ENCODE measurements at places on chromosomes 1 and 21.
A peak's percentile ranks its signal among the peaks of the same experiment; 100 is the strongest.

GRCh38 chr1:151009206-151009587, 948 bp downstream of the PRUNE1 start:
- DNase-seq = no peak

- peak; percentile 39 for DNase-seq
Measured at GRCh38 chr1:43329995-43330751, 7.4 kb upstream of the MPL start.

DNA sequence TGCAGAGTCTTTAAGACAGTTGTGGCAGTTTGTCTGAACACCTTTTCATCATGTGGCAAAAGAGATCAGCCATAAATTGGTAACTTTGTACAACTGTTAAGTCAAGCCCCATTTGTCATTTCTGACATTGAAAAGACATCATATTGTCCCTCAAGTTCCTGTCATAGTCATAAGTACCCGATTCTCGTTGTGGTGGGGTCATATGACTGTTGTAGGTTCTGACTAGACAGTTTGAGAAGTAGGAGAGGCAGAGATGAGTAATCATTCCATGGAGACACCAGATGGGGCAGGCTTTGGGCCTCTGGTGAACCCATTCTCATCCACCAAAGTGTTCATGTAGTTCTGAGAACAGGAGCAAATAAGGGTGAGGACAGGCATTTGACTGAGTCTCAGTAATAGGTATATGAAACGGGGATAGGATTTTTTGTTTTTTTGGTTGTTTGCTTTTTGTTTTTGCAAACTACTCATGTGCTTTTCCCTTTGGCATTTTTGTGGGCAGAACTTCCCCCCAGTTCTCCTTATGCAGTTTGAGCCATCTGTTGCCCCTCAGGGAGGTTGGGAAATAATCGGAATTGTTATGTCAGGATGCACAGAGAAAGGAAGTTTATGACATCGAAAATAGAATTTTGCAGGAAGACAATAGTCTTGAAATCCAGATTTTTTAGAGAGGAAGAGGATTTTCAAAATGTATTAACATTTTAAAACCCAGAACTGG, 86.9 kb upstream of the KCNE2 start:
- no peak for DNase-seq

GRCh38 chr1:159214149-159214760, 9.6 kb downstream of the ACKR1 start:
- no peak for DNase-seq

DNA sequence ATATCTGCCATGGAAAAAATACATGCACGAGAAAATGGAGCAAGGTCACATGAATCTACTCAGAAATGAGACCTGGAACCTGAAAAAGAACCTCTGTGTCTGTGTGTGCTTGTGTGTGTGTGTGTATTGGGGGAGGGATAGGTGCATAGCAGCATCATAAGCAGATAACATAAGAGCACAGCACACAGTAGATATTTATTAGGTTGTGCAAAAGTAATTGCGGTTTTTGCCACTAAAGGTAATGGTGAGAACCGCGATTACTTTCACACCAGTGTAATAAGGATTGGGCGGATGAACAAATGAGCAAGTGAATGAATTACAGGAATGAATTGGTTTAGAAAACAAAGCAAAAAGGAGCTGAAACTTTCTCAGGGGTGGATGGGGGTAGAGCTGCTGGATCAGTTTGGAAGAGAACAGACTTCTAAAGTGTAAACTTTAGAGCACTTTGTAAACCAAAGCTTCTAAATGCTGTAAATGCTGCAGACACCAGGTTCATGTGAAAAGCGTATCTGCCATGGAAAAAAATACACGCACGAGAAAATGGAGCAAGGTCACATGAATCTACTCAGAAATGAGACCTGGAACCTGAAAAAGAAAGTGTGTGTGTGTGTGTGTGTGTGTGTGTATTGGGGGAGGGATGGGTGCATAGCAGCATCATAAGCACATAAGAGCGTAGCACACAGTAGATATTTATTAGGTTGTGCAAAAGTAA, 156.9 kb downstream of the TOMM20 start:
- DNase-seq = no peak

DNA sequence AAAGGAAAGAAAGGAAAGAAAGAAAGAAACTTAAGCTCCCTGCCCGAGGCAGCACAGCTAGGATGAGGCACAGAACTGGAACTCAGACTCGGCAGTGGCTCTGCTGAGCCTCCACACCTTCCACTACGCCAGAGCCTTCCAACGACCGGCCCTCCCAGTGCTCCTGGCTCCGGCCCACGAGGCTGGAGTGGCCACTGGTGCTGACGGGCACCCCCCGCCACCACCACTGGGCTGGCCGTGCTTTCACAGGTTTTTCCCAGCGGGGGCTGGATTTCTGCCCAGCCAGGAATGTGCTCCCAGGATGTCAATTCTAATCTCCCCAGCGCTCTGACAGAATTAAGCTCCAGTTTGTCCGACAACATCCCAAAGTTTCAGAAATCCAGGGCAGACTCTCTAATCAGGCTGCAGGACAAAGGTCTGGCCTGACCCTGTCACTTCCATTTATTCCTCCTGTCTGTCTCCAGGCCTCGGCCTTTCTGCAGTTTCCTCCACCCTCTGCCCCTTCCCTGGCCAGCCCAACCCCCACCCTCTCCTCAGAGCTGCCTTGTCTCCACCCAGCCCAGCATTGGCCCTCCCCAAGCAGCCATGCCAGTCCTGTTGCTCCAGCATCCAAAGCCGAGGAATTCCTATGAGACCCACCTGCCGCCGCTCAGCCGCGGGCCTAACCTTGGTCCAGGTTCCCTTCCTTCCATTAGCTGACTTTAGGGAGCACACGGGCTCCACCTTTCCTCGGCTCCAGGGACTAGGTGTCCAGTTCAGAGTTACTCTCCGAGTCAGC, 81.9 kb downstream of the CASZ1 start:
- DNase-seq = no peak

- no peak for DNase-seq
Measured at GRCh38 chr21:38839328-38840286, 33.9 kb downstream of the ETS2 start.

DNA sequence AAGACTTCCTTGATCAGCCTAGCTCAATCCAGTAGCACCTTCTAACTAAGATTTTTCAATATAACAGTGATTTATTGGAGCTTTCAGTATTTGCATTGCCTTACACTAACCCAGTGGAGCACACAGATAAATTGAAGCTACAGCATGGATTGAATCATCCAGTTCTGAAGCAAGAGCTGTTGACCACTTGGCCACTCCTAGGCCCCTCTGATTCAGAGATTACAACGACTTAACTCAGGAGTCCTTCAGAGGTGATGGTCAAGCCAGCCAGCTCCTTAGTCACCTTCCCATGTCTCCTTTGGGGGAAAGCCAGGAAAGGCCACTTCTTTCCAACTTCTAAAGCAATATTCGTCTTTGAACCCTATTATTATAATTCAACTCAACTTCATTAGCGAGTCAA, 151.8 kb downstream of the TENT5C start:
- DNase-seq = no peak

DNA sequence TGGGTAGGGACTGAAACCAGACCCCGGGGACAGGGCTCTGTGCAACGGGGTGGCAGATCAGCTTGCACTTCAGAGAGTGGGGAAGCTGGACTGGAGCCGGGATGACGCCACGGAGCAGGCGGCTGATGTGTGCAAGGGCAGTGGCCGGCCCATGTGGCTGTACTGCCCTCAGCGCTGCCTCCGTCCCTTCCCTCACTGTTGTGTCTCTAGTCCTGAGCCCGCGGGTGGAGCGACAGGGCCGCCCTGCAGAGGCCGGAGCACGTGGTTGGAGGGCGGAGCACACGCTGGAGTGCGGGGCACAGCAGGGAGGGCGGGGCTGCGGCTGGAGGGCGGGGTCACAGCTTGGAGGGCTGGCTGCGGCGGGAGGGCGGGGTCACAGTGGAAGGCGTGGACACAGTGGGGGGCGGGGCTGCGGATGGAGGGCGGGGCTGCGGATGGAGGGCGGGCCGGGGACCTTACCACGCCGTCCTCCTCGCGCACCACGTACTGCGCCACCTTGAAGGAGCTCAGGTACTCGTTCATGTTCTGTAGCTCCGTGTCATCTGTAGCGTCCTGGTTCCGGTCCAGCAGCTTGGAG, 52.4 kb downstream of the CHD5 start:
- DNase-seq = peak; percentile 77

DNA sequence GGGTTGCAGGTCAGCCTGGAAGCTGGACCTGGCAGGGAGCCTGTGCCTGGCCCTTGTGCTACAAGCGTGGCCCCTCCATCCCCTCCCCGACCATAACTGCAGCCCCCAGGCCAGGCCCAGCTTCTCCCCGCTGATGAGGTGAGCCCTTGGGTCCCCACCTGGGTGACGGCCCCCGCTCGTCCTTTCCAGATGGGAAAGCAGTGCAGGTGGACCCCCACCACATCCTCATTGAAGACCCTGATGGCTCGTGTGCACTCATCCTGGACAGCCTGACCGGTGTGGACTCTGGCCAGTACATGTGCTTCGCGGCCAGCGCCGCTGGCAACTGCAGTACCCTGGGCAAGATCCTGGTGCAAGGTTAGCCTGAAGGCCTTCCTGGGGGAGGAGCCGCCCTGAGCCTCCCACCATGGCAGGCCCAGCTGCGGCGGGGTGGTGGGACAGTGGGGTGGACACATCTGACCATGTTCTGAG, 56.9 kb downstream of the TRIM11 start:
- peak; percentile 42 for DNase-seq

DNA sequence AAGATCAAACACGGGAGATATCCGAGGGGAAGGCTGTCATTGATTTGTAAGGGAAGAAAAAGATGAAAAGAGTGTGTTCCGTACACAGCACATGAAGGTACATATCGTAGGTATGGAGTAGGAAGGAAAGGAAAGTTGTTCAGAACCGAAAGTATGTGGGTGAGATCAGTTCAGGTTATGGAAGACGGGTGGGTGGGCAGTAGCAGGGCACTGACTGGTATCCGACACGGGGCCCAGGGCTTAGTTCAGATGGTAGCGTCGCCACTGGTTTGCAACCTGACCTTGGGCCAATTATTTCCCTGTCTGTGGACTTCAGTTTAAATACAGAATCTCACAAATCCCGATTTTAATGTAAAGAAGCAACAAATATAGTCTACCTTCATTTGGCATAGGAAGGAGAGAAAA, 27.8 kb upstream of the A3GALT2 start:
- DNase-seq = no peak

DNA sequence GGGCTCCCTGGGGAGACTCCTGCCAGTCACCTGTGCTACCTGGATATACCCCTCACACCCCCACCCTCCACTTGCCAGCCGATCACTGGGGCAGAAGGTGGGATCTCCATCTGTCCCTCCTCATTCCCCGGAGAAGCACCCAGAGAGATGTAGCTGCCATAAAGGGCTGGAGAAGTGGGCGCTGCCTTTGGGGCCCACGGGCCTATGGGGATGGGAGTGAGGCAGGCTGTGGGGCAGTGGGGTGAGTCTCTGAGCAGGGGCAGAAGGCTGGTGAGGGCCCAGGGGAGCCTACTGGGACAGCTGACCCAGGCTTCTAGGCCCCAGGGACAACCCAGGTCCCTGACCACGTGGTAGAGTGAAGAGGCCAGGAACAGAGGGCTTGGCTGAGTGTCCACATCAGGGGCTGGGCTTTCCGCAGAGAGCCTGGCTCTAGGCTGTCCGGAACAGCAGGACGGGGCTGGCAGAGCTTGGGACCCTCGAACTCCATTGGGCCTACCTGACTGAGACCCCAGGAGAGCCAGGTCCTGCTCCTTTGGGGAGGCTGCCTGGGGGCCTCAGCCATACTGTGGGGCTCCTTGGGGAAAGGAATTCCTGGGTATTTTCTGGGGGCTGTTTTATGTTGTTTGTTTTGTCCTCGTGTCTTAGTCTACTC, 205.9 kb upstream of the VAMP3 start:
- DNase-seq = no peak

DNA sequence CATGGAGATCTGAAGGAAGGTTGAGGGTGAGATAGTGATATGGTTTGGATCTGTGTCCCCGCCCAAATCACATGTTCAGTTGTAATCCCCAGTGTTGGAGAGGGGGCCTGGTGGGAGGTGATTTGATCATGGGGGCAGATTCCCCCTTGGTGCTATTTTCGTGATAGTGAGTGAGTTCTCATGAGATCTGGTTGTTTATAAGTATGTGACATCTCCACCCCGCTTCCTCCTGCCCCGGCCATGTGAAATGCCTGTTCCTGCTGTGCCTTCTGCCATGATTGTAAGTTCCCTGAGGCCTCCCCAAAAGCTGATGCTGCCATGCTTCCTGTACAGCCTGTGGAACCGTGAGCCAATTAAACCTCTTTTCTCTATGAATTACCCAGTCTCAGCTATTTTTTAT, 451.9 kb upstream of the VAMP3 start:
- no peak for DNase-seq

DNA sequence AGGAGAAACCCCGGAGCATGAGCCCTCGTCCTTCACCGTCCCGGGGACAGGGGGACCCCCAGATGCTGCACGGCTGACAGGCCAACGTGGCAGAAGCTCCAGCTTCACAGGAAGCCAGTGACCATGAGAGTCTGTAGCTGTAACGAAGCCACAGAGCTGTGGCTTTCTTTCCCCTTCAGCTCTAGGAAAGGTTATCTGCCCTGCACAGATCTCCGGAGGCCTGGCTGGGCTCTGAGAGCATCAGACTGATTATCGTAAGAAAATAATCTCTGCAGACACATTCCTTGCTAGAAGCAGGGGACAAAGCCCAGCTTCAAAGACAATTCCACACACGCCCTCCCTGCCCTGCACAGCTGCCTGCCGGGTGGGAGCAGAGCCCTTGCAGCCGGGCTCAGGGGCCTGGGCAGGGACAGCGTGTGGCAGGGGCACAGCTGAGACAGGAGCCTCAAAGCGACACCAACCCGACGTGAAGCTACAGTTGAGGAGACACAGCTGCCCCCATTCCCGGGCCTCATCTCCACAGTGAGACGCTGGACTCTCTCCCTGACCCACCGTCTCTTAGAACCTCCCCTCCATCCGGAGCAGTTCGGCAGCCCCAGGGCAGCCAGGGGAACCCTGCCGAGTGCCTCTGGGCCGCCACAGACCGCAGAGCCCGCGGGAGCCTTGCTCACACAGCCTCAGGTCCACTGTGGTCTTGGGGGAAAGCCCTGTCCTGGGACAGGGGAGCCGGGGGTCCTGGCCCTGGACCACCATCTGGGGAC, 30.6 kb downstream of the POFUT2 start:
- DNase-seq = no peak

- no peak for DNase-seq
Measured at GRCh38 chr21:34690041-34690792, 21.4 kb downstream of the CLIC6 start.

GRCh38 chr1:57066980-57067610, 101.3 kb upstream of the C8B start:
- DNase-seq = no peak

DNA sequence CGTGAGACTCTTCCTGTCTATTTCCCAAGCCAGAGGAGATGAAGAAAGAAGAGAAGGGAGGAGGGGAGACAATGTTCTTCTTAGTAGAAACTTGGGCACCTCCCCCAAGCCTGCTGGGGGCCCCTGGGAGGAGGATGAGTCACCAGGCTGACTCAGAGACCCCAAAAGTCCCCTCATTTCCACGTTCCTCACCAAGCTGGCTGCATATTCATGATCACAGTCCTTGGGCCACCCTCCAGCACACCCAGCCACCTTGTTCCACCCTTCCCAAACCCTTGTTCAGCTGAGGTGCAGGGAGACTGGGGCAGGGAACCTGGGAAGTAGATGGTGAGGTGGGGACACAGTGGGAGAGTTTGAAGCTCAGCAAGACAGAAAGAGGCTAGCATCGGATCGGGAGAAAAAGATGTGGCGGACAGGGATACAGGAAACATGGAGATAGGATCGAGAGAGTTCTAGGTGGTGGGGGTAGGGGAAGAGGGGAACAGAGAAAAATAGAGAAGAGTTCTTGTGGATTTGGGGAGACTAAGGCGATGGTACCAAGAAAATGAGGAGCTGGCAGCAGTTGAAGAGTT, 712 bp downstream of the RAB13 start:
- DNase-seq = no peak

- DNase-seq = no peak
Measured at GRCh38 chr1:172154551-172154950, 265.9 kb upstream of the C1orf105 start.

Measured in right lobe of liver (tissue), 6 donors.